ENCODE measurements at places on chromosomes 4 and X. TPM values are rescaled to one million over a fixed set of nuclear protein-coding genes. Genes with fewer than 3 reads are reported as not detected.

Gene RNF175
- total RNA-seq: not detected

Gene ADAMTS3
- total RNA-seq: 3.1 TPM

DNA sequence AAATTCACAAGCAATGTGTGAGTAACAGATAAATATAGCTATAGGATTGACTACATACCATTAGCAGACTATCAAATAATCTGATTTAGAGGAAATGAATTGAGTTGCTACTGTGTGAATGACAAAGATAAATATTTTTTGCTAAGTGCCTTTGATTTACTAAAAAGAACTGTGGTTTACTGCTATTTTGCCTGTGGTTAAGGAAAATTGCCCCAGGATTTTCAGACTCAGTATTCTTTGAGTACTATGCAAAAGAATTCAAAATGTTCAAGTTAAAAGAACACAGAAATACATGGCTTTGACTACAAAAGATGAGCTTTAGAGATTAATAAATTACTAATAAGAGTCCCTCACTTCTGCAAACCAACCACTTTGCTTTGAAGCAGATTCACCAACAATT lies 853.8 kb downstream of the ADGRL3 start:
- DNase-seq: no peak

Gene NPNT
- total RNA-seq: 6.4 TPM

Gene GPAT3
- 9.0 TPM for total RNA-seq

DNA sequence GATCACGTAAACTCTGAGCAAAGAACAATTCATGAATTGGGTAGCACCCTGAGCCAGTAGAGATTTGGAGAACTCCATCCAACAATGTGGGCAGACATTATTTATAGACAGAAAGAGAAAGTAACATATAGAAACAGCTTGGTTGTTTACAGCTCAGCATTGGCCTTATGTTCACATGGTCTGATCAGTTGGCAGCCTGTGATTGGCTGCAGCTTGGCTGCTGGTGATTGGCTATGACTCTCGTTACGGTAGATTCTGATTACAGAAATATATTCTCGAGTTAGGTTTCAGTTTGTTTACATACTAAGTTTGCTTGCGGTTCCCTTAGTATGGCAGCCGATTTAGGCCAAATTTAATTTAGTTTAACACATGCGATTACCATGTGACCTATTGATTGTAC lies 663.4 kb downstream of the RAPGEF2 start:
- no peak for DNase-seq

GRCh38 chr4:158710814-158711213 lies 12.4 kb downstream of the PPID start:
- DNase-seq: no peak

Gene ADGRG2
- total RNA-seq: 16.2 TPM

DNA sequence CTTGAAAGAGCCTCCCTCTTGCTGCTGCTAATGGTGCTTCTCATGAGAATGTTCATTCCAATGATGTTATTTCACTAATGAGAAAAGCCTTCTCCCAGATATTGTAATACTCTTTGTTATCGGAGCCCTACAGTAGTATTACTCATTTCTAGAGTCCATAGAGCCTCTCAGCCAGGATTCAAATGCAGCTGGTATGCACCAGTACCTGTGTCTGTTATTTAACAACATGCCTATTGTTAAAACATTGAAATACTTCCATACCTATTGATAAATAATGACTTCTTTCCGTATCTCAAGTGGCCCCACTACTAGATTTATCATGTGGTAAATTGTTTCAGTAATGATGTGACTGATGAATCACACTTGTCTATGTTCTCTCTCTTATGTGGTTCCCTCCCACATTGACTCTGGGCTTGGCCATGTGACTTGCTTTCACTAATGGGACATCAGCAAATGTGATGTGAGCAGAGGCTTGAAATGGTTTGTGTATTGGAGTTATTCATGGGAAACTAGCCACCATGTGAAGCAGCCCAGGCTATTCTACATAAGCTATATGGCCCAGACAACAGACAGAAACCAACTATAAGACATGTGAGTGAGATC lies 207.6 kb downstream of the THOC2 start:
- no peak for DNase-seq

- no peak for DNase-seq
Measured at GRCh38 chr4:138925495-138925894, 90.1 kb upstream of the NOCT start.

Gene GPR34
- 3.9 TPM for total RNA-seq
